ENCODE measurements at places on chromosomes 2 and 18.

GRCh38 chr2:37644191-37644590, 27.3 kb downstream of the CDC42EP3 start:
- DNase-seq, result no peak

DNA sequence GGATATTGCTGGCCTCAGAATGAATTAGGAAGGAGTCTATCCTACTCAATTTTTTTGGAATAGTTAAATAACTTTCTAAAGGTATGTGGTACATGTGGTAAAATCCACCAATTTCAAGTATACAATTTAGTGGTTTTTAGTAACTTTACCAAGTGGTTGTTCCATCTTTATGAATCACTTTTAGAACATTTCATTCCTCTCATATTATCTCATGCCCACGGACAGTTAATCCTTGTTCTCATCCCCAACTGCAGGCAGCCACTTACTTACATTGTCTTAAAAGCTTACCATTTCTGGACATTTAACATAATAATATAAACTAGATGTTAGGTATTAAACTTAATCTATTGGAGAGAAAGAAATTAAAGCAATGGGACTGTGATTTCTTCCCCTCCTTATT, 146.3 kb upstream of the ZC3H15 start:
- DNase-seq, result no peak

GRCh38 chr2:12045864-12046291, 299.4 kb downstream of the LPIN1 start:
- no peak for DNase-seq

DNA sequence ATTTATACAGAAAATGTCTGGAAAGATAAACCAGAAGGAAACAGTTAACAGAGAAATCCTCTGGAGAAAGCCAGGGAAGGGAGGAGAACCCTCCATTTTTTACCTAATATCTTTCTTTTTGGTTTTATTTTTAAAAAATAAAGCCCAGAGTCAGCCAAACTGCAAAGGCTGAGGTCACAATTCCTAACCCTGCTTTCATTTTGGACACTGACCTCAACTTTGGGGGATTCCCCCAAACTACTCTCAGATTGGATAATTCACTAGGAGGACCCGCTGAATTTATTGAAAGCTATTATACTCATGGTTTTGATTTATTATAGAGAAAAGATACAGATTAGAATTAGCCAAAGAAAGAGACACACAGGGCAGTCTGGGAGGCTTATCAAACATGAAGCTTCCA, 93.3 kb upstream of the SP3 start:
- no peak for DNase-seq

DNA sequence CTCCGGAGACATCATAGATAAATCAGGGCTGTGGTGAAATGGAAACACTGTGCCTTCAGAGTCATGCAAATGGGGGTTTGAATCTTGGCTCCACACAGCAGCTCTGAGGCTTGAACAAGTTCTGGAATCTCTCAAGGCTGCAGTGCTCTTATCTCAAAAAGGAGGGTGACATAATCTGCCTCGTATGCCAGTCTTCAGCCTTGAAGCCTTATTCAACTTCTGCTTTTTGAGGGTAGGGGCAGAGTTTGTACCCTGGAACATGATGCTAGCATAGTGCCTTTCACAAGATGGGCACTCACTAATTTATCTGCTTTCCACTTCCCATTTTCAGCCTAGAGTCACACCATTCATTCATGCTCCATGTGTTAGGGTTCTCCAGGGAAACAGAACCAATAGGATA, 42.3 kb downstream of the GATA6 start:
- no peak for DNase-seq

- DNase-seq, result no peak
These were observed 51.8 kb downstream of the LPIN2 start for GRCh38 chr18:2960983-2961696.

DNA sequence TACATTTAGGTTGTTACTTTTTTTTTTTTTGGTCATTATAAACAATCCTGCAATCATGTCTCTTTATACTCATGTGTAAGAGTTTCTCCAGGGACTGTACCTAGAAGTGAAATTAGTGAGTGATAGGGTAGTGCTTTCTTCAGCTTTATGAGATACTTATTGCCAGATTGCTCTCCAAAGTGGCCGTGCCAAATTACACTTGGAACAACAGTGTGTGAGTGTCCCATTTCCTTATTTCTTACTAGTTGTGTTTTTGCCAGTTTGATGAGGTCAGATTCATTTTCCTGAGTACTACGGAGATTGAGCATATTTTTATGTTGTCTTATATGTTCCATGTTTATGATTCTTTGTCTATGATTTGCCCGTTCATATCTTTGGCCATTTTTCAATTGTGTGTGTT, 39.2 kb downstream of the GALNT1 start:
- peak; percentile 25 for DNase-seq

- no peak for DNase-seq
These were observed 296.6 kb upstream of the CRIM1 start for GRCh38 chr2:36058953-36059352.

GRCh38 chr2:200649724-200650123, 63.9 kb downstream of the AOX1 start:
- DNase-seq, result no peak

DNA sequence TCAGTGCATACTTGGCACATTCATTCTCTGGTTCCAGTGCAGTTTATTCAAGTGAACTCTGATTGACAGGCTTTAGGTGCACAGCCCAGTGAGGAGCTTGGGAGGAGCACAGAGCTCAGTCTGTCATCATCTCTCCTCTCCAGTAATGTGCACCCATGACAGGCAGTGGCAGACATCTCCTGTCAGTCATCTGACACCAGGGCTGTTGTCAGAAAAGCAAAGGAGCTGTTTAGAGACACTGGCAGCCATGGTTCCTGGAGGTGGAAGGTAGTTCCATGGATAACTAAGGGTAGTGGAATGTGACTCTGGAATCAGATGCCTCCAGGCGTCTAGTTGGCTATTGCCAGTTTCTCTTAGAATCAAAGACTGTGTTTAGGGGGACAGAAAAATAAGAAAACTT, 308.8 kb downstream of the DCDC2C start:
- DNase-seq, result no peak

DNA sequence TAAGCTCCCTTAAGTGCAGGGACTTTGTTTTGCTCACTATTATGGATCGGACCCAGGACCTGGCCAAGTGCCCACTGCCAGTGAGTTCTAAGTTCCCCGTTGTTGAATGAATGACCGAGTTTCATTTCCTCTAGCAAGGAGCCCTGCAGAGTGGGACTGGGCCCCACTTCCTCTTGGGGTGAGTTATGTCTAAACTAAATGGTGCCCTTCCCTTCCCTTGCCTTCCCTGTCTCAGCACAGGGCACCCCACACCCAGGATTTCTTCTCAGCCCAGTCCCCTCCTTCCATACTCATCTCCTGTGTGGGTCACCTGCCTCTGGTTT, 195.3 kb upstream of the HS6ST1 start:
- peak; percentile 56 for DNase-seq
